ENCODE measurements at places on chromosomes 3 and 15.

DNA sequence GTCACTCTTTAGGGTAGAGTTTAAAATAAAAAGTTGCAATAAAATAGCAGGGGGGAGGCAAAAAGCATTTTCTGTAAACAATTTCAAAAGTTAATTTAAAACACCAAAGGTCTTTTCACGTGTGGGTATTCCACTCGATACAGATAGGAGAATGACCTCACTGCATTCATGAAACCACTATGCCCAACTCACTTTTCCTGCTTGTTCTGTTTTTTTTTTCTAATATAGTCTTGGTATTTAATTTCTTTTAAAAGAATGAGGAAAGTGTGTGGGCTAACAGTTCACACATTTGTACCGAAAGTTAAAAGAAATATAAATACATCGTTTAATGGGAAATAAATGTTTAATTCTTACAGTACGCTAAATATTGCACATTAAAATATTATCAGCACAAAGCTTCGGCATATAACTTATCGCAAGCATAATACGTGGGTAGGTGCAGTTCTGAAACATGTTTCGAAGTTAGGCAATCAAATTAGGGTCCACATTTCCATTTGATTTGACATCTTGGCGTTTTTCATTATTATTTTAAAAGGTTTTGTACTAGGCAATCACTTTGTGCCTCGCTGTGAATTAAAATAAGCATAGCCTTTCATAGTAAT is 41.4 kb downstream of the VGLL4 start:
- no peak for DNase-seq

DNA sequence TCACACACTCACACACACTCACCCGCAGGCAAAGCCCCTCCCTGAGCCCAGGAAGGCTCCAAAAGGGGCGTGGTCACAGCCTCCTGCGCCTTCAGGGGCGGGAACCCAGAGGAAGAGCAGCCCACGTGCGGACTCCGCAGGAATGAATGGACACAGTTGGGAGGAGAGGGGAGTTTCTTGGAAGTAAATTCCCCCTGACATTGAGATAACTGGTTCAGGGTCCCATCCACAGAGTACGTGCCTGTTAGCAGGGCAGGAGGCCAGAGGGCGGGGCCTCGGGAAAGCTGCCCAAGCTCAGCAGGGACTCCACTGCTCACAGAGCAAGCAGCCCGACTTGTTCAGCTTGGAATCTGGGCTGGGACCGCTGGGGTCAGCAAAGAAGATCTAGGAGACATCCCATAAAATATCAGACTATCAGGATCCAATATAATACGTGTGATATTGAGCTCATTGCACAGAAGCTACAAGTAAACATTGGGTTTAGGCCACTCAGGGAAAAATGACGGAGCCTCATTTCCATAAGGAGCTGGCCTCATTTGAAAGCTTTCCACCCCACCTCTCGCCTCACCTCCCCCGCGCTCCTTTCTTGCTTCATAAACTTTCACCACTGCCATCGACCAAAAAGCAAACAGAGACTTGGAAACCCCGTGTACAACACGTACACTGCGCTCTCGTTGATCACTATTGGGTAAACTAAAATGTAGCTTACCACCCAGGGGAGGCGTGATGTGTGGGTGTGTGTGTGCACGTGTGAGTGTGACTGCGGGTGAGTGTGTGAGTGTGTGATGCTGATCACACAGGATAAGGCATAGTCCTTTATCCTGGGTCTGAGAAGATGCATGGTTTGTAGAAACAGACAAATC is 36.0 kb downstream of the TM2D3 start:
- no peak for DNase-seq

- no peak for DNase-seq
Measured at GRCh38 chr3:157123621-157124020, 36.3 kb downstream of the CCNL1 start.

DNA sequence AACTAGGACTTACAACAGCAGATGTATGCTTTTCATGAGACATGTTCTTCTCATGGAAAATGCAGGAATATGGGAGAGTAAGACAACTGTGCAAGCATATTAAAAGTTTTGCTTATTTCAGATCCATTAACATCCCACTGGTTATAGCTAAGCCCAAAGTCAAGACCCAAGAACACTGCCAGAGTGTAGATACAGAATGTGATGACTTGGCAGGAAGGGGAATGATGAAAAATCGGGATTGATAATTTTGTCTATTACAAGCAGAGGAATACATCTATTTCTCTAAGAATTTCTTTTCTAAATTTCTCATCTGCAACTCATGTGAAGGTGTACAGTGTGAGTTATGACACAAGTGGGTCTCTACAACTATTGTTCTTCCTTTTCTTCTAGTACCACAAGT is 76.4 kb downstream of the SPATA16 start:
- DNase-seq, result no peak

DNA sequence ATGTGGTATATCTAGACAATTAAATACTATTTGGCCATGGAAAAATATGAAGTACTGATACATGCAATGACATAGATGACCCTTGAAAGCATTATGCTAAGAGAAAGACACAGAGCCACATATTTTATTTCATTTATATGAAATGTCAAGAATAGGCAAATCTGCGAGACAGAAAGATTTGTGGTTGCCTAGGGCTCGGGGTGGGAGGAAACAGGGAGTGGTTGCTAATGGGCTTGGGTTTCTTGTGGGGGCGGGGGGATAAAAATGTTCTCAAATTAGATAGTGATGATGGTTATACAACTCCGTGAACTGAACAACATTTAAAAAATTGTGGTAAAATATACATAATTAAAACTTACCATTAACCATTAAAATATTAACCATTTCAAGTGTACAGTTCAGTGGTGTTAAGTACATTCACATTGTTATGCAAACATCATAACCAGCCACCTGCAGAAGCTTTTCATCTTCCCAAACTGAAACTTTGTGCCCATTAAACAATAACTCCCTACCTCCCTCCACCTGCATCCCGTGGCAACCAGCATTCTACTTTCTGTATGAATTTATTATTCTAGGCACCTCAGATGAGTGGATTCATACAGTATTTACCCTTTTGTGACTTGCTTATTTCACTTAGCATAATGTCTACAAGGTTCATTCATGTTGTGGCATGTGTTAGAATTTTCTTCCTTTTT is 24.3 kb upstream of the ANP32A start:
- DNase-seq, result no peak

- DNase-seq, result no peak
Measured at GRCh38 chr3:20055020-20055775, 15.0 kb downstream of the KAT2B start.

GRCh38 chr3:63952248-63952594 is 40.0 kb upstream of the SCAANT1 start:
- DNase-seq, result no peak

DNA sequence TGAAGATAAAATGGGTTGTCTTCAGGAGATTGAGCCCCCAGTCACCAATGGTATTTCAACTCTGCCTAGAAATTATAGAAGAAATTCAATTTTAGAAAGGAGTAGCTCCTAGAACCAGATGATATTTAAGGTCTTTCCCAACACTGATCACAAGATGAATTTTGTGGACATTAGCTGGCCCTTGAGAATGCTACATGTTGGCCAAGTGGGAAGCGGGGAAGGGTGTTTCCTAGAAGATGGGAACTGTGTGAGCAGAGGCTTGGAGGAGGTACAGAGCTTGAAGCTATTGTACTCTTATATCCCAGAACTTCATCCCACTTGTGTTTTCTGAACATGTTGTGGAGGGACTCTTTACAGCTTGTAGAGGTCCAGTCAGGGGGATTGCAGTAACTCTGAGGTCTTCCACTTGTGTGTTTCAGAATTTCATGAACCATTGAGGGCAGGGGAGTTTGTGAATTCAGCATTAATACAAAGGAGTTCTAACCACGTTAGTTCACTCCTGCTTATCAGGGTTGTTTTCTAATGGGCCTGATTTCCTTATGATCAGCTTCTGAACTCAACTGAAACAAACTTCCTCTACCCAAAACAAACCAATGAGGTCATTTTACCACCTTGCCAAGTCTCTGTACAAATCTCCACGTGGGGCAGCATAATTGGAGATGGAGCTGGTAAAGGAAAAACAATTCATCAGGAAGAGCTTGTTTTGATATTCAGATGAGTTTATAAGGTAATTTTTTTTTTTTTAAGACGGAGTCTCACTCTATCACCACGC is 152.6 kb upstream of the TPM1 start:
- no peak for DNase-seq

All from midbrain (tissue), 1 donor.